ENCODE measurements at places on chromosomes 6 and 20. TPM values are rescaled to one million over a fixed set of nuclear protein-coding genes. Genes with fewer than 3 reads are reported as not detected.

GRCh38 chr6:113625850-113626249 lies 231.3 kb upstream of the MARCKS start:
- no peak for DNase-seq

LY6G5C gene
- total RNA-seq = not detected

DNA sequence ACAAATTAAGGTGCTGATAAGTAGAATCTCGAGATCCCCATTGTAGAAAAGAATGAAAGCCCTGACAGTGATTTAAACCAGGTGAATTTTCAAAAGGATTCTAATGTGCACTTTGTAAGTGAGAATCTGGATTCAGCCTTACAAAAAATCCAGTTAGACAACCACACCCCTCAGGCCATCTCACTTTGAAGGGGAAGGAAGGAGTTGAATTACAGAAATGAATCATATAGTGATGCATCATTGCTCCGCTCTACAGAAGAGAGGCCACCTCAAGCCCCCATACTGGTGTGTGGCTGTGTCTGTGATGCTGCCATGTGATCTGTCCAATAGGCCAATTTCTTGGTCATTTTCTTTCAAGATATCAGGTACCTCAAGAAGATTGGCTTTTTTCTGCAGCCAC lies 85.5 kb upstream of the NT5E start:
- DNase-seq = peak; percentile 95

DNA sequence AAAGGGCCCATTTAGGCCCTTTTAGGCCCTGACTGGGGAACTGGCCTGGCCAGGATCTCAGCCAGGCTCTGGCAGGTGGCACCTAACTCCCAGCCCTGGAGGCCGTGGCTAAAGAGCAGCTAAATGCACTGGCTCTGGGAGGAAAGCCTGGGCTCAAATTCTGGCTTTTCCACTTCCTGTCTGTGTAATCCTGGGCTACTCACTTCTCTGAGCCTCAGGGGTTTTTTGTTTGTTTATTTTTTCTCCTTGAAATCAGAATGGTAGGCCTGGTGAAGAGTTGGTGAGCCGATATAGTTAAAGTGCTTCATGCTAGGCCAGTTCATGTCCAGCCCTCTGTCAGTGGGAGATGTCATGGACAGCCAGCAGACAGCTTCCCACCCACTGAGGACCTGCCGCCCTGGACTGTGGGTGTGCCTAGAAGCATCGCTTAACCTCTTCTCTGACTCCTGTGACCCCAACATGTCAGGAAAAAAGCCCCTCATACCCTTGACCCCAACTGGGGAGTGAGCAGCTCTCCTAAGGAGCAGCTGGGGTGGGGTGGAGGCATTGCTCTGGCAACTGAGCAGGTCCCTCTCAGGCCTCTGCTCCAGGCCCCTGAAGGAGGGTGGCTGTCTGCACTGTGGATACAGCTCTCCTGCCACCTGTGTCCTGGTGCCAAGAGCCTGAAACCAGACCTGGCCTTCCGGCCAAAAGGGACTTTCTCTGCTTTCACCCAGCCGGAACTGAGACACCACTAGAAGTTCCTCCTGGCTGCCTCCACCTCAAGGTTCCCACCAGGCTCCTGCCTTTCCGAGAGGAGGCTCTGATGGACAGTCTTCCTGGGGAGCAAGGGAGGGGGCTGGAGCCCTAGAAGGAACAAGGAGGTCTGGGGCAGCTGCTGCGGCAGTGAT lies 57.2 kb upstream of the MYL9 start:
- DNase-seq = peak; percentile 44

GRCh38 chr20:20593447-20594170 lies 118.8 kb downstream of the RALGAPA2 start:
- peak; percentile 39 for DNase-seq

- DNase-seq = no peak
These were observed 21.9 kb downstream of the TREML1 start for GRCh38 chr6:41132254-41132653.

TMEM14A gene
- 20.1 TPM for total RNA-seq

GRCh38 chr20:38450412-38450975 lies 15.4 kb upstream of the SNHG17 start:
- DNase-seq = peak; percentile 43

- DNase-seq = peak; percentile 17
These were observed 155.0 kb downstream of the GJA1 start for GRCh38 chr6:121590438-121590837.

GRCh38 chr6:34132486-34133185 lies 13.3 kb downstream of the GRM4 start:
- DNase-seq = peak; percentile 11

ZNF318 gene
- total RNA-seq = 2.1 TPM

MATN4 gene
- 0.26 TPM for total RNA-seq

GRCh38 chr6:100105138-100105537 lies 111.1 kb upstream of the MCHR2 start:
- no peak for DNase-seq

MCHR2 gene
- total RNA-seq = not detected

- DNase-seq = peak; percentile 60
These were observed 25.0 kb downstream of the TAF8 start for GRCh38 chr6:42075159-42075838.

- DNase-seq = no peak
These were observed 19.4 kb downstream of the VEGFA start for GRCh38 chr6:43789447-43789846.

GRCh38 chr6:119312441-119312840 lies 37.1 kb downstream of the MAN1A1 start:
- DNase-seq = no peak

DNA sequence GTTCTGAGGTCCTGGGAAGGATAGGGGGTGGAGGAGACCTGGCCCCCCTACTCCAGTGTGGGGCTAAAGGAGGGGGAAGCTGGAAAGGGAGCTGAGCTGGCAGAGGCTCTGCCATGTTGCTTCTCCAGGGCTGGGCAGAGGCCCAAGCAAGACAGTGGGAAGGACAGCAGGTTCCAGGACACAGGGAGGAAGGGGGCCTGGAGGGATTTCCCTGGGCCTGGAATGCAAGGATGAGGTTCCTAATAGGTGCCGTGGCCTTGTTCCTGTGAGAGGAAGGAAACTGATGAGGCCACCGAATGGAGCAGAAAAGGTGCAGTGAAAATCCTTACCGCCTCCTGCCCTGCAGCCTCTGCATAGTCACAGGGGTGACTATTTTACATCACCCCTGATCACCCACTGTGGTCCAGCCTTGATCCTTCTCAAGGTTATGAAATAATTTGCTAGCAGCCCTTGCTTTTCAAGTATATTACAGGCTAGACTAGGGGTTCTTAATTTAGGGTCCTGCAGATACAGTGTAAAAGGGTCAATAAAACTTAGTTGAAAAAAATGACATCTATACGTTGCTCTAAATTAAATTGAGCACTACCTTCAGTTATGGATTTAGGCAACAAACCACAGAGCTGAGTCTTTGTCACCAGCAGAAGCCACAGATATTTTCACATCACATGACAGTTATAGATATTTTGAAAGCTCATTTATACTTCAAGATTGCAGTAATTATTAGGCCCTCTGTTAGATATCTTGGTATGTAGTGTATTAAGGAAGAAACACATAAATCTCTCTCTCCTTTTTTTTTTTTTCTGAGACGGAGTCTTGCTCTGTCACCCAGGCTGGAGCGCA lies 45.7 kb upstream of the RNF24 start:
- DNase-seq = no peak

- DNase-seq = no peak
These were observed 57.9 kb upstream of the FOXO3 start for GRCh38 chr6:108502832-108503231.

SRSF3 gene
- total RNA-seq = 200 TPM

SEL1L2 gene
- total RNA-seq = not detected

ID1 gene
- total RNA-seq = 930 TPM

ENPP4 gene
- total RNA-seq = 0.26 TPM

- DNase-seq = no peak
These were observed 347.8 kb upstream of the SLC35B3 start for GRCh38 chr6:8783191-8783590.

TMEM200A gene
- 0.79 TPM for total RNA-seq

- DNase-seq = peak; percentile 83
These were observed 1.8 kb upstream of the HLA-DQB1 start for GRCh38 chr6:32668226-32668747.

MLN gene
- total RNA-seq = not detected

C6orf52 gene
- total RNA-seq = 2.1 TPM
